ENCODE measurements at places on chromosomes 3 and 15.

GRCh38 chr15:49037546-49037940, 8.7 kb downstream of the SECISBP2L start:
- DNase-seq, result no peak

DNA sequence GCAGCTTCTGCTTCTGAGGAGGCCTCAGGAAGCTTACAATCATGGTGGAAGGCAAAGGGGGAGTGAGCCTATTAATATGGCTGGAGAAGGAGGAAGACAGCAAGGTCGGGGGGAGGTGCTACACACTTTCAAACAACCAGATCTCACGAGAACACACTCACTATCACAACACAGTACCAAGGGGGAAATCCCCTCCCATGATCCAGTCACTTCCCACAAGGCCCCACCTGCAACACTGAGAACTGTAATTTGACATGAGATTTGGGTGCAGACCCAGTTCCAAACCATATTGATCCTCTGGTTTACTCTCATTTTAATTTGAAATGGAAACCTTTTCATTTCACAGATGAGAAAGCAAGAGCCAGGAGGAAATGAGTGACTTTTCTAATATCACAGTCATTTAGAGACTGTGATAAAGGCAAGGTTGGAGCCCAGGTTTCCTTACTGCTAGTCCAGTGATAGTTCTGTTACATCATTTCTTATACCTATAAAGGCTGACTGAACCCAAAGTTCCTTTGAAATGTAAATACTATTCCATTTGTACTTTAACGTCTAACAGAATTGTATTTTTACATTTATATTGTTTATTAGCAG, 105.8 kb upstream of the GAP43 start:
- DNase-seq, result no peak

DNA sequence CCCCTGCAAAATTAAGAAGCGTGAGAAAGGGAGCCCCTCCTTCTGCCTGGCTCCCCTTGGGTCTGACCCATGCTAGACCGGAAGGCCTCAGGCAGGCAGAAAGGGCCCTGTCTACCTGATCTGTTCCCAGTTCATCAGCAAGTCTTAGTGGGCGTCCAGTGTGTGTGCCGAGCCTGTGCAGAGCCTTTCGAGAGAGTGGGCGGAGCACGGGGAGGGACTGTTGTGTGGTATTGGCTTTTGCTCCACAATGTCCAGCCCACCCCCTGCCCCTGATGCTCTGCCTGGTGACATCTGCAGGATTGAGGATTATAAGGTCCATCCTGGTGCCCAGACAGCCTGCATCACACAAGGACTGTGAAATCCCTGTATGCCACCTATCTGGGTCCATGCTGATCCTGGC, 82.9 kb downstream of the CHDH start:
- peak; percentile 25 for DNase-seq

- DNase-seq, result peak; percentile 64
Observed at GRCh38 chr3:63278171-63279004, at the start of gene SYNPR. Gene SYNPR, plus strand, starts transcription at chr3:63278308.

- DNase-seq, result peak; percentile 48
Observed at GRCh38 chr3:53255423-53255774, 423 bp downstream of the TKT start.

DNA sequence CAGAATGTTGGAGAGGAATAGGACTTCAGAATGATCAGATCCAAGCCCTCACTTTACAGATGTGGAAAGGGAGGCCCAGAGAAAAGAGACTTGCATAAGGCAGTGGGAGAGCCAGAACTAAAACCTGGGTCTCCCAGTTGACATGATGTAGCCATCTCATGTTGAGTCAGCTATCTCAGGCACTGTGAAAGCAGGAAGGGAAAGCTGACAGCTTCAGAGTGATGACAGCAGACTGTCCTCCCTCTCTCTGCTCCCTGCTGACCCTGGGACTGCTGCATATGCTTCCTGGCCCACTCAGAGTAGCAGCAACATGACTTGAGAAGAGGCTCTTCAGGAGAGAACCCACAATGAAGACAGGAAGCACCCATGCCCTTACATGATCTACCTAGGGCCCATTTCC, 14.7 kb downstream of the FHIT start:
- DNase-seq, result no peak

DNA sequence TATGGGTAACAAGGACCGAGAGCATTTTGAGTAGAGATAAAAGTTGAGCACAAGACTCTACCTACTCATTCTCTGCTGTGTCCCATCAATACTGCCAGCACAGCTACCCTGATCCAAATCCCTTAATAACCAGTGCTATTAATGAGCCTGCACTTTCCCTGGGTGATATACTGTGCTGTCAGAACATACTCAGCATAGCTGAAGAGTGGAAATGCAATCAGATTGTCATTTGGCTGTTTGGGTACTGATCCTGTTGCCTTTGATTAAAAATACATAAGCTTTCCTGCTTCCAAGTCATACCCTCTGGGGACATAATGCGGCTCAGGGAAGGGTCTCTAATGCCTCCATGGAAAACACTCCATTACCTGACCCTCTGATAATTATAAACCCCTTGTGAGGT, 917.5 kb downstream of the SQOR start:
- peak; percentile 96 for DNase-seq

GRCh38 chr15:82397817-82398216, 31.8 kb upstream of the GOLGA6L9 start:
- DNase-seq, result no peak

GRCh38 chr15:80095511-80095910, 36.0 kb downstream of the ZFAND6 start:
- DNase-seq, result no peak

DNA sequence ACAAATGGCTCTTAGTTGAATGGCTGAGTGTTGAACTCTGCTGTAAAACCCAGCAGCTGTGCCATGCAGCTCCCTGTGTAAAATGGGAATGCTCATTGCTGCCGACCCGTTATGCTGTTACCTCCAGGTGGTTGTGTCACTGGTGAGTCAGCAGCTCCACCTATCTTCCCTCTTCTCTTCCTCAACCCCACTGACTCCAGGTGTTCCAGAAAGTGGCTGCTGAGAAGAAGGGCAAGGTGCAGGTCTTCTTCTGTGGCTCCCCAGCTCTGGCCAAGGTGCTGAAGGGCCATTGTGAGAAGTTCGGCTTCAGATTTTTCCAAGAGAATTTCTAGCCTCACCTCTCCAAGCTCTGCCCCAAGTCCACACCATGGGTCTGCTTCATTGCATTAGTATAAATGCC, 41.9 kb downstream of the NOX5 start:
- DNase-seq, result peak; percentile 47

- no peak for DNase-seq
Observed at GRCh38 chr3:102143536-102143935, 291.3 kb upstream of the ZPLD1 start.

DNA sequence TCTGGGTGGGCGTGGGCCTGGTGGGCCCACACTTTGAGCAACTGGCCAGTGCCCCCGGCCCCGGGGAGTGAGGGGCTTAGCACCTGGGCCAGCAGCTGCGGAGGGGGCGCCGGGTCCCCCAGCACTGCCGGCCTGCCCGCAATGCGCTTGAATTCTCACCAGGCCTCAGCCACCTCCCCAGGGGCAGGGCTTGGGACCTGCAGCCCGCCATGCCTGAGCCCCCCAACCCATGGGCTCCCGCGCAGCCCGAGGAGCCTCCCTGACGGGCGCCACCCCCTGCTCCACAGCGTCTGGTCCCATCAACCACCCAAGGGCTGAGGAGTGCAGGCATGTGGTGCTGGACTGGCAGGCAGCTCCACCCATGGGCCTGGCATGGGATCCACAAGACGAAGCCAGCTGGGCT, 484.3 kb downstream of the UNC13C start:
- no peak for DNase-seq

GRCh38 chr3:18124501-18124900, 300.6 kb downstream of the SATB1 start:
- DNase-seq, result no peak

- DNase-seq, result no peak
Observed at GRCh38 chr3:29705906-29706844, 425.3 kb downstream of the RBMS3 start.

DNA sequence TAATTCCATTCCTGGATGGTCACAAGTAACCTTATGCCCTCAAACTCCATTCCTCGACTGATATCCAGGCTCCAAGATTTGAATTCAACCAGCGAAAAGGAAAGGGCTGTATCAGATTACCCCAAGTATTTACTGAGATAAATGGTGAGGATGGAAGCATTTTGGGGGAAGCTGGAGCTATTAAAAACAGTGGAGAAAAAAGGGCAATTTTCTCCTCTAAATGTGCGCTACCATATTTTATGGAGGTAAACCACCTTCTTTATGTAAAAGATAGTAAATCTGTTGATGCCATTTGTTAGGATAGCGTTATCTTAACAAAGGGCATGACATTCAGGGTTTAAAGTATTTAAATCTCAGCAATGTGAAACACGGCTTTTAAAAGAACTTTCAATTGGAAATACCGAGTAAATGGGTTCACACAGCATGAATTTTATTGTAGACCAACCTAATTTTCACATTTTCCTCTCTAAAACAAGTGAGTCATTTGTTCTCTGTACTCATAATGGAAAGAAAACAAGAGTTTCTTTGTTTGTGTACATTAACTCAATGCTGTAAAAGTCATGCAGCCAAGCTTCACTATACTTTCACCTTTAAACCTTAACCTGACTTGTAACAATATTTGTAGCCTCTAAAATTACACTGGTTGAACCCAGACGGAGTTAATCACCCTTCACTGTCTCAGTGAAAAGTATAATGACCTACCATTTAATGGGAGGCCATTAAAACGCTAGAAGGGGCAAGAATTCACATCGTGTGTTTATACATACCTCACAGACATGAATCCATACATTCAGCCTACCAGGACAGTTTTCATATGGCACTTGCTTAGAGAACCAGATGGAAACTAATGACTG, 773.4 kb downstream of the ROBO1 start:
- DNase-seq, result no peak

DNA sequence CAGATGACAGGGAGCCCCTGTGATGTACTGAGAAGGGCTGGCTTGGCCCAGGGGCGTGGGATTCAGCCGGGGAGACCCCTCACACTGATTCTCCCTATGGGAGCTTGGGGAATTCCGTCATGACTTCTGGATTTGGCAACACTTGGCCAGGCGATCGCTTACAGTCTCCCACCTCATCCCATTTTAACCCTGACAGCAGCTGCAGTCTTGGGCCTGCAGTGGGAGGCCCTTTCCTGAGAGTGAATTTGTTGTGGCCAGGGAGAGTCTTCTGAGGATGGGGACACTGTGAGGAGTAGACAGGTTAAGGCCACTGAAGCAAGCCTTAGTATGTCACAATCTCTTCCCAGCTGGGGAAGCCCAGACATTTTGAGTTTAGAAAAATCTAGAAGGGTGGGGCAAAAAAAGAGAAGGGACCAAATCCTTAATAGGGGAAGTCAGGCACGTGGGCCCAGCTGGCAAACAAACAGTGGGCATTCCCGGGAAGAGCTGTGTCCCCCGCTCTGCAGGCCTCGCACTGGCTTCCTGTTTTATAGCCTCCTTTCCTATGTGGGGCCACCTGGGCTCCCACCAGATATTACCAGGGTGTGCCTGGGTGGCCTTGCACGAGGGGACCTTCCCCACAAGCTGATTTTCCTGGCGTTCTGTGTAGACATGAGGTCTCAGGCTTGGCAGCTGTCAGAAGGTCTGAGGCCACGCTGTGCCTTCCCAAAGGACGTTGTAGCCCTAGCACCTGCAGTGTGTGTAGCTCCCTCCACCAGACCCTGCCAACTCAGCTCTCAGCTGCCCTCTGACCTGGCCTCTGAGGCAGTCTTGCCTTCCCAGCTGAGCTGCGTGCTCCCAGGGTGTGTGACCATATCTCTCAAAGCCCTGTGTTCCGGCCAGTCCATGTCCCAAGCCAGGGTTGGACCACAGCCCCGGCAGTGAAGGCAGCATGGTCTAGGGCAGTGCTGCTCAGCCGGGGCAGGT, 64.5 kb downstream of the FEM1B start:
- DNase-seq, result no peak

DNA sequence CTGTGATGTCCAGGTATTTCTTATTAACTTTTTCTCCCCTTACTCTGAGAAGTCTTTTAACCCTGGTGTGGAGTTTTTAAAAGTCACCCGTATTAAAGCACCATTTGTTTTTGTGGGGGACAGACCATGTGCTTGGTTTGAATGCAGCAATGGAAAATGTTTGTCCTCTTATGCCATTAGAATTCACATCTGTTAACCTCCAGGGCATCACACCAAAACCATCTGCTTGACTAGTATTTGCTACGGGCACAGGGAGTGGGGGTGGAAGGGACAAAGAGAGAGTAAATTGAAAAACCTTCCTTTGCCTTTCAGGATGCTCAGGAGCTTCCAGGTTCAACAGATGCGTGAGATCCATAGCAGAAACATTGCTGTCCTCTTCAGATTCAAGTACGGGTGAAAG, 61.4 kb upstream of the GOLGA8B start:
- DNase-seq, result no peak

DNA sequence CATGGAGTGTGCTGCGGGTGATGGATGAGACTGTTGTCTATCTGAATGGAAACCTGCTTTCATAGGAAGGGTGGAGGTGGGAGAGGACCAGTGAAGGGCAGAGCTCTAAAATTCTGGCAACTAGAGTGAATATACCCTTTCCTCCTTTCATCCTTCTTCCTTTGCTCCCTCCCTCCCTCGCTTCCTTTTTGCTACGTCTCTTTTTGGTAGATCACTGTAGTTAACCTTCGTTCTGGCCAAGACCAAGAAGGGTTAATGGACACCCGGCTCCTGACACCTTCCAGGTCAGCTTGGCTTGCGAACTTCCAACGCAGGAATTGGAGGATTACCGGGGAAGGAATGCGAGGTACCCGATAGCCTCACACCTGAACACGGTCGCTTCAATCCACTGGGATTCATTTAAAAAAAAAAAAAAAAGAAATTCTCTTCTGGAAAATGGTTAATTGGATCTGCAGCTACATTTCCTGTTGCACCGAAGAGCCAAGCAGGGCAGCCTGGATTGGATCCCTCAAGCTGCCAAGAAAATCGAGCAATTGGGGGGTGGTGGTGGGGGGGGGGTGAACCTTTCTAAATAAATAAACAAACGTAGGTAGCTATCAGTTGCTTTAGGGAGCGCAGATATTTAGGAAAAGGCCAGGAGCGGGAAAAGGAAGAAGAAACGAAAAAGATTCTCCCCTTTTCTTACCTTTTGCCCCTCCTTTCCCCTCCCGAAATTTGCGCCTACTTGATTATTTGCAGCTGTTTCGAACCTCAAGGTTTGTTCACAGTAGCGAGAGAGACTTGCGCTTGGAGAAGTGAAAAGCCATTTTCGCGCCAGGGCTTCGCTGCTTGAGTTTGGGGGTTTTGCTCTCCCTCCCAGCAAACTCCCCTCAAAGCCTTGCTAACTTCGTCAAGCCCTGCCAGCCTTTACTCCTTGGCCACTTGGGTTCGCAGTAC, 9.5 kb upstream of the NR2F2 start:
- no peak for DNase-seq

DNA sequence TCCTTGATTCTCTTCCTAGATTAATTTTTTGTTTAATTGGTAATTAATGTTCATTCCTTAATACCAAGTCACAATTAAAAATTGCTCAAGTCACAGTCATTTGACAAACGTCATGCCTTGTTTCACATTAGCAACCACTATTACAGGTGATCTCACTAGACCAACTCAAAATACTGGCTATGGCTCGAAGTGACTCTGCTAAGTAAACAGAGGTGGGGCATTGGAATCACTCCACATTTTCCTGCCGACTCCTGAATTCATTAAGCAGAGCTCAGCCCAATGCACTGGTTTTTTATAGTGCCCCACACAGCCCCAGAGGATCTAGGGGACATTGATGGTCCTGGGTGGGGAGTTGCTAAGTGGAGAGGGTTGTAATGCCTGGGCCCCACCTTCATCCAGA, 201.2 kb upstream of the NSMCE3 start:
- DNase-seq, result no peak
